ENCODE measurements at places on chromosomes 4 and X.

DNA sequence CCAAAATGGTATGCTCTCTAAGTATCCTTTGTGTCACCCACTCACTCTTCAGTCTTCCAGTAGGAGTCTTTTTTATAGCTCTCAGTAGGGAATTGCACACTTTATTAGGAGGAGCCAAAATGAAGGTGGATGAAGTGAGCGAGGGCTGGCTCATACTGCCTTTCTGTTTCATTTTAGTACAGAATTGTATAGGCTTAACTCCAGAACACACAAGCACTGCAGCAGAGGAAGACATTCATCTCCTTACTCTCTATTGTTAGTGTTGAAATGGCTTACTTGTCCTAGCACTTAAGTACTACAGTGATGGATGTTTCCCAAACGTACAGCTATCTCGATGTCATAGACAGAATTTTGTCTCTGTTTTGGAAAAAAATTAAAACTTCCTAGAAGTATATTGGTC is 327.3 kb upstream of the ATOH1 start:
- DNase-seq: no peak

- no peak for DNase-seq
Observed at GRCh38 chr4:123659262-123659661, 262.7 kb downstream of the SPRY1 start.

- no peak for DNase-seq
Observed at GRCh38 chr4:101230801-101231426, 116.4 kb downstream of the PPP3CA start.

DNA sequence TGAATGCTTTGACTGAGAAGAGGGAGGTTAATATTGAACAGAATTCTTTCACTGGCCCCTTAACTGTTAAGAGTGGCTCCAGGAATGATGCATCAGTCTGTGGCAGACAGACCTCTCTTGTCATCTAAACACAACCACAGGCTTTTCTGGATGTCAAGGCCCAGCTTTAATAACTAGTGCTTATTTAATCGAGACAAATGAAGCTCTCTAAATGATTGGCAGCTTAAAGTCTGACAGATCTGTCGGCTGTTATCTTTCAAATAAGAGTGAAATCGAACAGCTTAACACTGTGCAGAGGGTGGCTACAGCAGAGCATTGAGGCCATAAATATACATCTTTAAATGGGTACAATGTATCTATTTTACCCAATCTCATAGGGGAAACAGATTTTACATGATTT is 500.8 kb upstream of the PABPC4L start:
- no peak for DNase-seq

DNA sequence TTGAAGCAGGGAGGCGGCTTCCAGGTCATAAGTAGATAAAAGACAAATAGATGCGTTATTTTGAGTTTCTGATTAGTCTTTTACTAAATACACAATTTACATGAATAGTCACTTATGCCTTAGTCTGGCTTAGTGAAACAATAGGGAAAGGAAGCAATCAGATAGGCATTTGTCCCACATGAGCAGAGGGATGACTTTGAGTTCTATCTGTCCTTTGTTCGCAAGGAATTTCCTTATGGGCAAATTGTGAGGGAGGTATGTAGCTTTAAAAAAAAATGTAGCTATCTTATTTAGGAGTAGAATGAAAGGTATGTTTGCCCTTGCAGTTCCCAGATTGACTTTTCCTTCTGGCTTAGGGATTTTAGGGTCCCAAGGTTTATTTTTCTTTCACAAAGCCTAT is 26.3 kb upstream of the ADH1C start:
- DNase-seq: no peak

- DNase-seq: no peak
Observed at GRCh38 chr4:66949419-66949818, 595.9 kb downstream of the CENPC start.

DNA sequence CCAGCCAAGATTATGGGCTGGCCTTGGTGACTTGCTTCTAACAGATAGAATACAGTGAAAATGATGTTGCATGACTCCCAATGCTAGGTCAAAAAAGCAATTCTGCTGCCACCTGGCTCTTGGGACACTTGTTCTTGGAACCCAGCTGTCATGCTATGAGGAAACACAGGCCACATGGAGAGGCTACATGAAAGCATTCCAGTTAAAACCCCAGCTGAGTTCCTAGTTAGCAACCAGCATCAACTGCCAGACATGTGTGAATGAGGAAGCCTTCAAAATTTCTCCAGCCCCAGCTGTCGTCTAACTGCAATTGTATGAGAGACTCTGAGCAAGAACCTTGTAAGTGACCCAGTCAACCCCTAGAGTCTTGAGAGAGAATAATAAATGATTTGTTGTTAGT is 105.2 kb upstream of the FGF16 start:
- no peak for DNase-seq

GRCh38 chrX:13627306-13627705 is 25.6 kb upstream of the TCEANC start:
- DNase-seq: no peak

Data from T-helper 17 cell (primary cell).